ENCODE measurements at places on chromosomes 2 and 18. TPM values are rescaled to one million over a fixed set of nuclear protein-coding genes. Genes with fewer than 3 reads are reported as not detected.

DNA sequence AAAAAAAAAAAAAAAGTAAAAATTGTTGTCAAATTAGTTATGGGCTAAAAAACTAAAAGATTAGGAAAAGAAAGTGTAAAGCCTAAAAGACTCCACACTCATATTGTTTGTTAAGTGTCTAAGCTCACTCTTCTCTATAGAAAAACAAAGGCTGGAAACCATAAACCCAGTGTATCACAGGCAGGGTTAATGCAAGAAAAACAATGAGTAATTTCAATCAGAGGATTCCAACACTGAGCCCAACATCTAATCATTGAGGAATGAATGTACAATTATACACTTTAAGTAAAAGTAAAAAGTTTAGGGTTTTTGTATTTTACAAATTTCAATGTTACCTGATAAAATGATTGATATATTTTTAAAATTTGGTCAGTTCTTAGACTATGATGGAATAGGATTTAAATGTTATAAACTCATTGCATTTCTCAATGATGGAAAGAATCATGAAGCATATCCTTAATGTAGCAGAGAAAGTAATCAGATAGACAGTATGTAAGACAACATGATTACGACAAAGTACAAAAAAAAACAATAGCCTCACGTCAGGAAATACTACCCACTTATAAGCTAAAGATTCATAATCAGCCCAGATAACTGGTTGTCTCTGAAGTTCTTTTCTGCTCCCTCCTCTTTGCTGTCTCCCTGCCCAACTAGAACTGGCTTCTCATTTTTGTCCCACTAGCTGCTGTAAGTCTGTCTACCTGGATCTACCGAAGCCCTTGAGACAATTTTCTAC is 44.5 kb upstream of the SP3 start:
- peak; percentile 51 for DNase-seq

PLB1 gene
- 3.0 TPM for total RNA-seq

DNA sequence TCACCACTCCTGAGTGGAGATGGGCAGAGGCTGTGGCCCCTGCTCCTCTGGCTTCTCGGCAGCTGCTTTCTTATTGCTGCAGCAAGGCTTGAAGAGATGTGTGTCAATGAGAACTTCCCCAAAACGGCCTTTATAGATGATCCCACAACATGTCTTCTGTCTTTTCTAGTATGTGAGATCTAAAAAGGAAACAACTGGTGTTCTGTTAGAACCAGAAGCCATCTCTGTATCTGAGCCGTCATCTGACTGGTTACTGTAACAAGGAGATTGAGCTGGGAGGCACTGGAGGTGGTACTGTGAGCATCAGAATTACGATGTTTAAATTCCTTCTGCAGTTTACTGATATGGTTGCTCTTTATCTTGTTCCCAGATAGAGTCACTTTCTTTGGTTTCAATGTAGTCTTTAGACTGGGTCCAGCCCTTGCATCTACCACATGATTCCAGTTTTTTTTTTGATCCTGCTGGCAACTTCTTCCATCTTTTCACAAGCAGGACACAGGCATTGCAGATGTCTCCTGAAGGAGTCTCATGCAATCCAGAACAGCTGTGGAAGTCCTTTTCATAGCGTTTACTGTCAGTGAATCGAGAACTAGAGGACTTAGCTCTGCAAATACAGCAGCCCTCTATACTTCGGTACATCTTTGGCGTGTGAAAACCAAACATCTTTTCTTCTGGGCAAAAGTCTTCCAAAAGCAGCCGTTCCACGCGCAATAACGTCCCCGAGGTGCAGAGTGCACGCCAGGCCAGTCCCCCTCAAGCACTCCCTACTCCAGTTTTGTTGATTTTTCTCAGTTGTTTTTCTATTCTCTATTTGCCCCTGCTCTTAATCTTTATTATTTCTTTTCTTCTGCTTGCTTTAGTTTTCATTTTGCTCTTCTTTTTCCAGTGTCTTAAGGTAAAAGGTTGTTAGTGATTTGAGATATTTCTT is 29.7 kb downstream of the TAF4B start:
- no peak for DNase-seq

SP9 gene
- under 0.01 TPM for total RNA-seq

RRM2 gene
- total RNA-seq: 45.8 TPM

- no peak for DNase-seq
These were observed 233.7 kb downstream of the HDAC4 start for GRCh38 chr2:239167011-239167673.

DNA sequence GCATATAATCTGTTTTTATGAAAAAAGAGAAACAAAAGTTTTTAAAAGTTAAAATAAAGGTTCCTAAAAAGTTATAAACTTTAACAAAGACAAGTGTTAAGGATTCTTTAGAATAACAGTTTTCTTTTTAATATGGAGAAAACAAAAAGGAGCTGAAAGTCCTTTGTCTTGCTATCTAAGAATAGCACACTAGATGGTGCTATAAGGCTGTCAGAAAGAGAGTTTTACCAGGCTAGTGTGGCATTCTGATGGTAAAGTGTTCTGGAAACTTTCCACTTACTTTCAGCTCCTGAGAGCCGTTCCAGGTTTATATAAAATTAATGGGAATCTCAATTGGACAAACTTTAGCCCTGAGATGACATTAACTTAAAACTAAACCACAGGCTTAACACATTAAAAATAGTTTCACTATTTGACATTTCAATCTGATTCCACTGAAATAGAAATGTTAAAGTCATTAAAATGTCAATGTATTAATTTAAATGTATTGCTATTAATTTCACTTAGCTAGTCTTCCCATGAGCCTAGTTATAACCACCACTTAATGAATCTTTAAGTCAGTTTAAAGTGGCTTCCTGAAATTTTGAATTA is 3.7 kb downstream of the FBXO48 start:
- peak; percentile 71 for DNase-seq

DNA sequence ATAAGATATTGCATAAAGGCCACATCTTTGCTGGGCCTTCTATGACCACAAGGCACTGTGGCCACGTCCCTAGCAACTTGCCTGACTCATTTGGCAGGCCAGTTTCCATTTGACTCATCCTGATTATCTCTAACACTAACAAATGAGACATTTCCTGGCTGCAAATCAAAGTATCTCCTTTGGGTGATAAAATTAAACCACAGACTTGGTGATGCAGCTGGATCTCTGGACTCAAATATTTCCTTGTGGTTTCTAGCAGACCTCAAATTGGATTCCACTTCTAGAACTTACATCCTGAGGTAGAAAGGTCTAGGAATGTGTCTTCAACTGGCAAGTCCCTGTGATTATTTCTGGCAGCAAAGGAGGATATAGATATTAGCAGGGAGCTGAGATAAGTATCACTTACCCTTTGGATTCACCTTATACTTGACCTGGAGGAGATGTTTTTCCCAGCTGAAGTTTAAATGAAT is 167.9 kb upstream of the NXPH2 start:
- peak; percentile 81 for DNase-seq

DNA sequence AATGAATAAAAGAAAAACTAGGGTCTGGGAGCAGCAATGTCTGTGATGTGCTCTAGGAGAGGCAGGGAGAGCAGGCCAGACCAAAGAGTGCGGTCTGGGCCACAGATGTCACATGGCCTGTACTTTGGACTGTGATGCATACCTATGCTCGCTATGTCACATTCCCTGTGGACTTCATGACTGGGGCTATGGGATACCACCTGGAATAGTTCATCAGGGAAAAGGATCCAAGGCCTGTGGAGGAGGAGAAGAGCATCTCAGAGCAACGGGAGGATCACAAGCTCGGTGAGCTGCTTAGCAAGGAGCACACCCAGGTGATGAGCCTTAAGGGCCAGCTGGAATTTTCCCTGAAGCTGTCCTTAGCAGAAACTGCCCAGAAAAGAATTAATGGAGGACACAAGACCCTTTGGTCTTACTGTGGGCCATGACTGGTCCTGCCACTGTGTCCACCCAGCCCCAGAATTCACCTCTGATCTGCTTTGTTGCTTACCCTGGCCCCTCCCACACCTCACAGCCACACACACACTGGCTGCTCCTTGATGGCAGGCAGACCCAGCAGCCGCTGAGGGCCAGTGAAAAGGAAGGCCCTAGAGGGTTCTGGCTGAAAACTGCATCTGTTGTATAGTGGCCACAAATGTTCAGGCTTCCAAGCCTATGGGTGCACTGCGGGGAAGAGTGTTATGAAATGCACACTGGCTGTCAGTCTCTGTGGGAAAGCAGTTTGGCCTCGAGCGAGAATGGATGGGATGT is 25.3 kb upstream of the GCC2 start:
- no peak for DNase-seq

DNA sequence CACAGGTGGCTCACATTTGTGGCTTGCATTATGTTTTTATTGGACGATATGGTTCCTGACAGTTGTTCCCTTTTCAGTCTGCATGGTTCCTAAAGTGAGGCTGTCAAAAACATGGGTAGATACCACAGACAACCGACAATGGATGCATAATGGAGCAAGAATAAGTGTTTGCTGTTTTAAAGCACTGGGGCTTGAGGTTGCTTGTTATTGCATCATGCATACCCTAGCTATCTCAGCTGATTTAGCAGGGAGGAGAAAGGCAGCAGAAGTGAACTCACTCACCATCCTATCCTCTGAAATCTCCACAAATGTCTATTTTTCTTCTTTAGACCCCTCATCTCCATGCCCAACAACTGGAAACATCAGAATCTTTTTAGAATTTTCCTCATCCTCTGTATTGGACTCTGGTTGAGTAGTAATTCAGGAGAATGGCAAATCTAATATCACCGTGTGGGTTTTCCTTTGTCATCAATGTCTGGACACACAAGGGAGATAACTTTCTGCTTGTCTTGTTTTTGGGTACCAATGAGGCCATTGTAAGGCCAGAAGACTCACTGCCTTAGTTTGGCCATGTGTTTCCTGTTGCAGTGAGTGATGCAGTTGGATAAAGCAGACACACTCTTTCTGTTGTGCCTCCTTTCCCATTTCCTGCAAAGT is 46.7 kb downstream of the FBXO48 start:
- peak; percentile 65 for DNase-seq

Measured in fibroblast of villous mesenchyme (primary cell).